Esophagus squamous epithelium (tissue), 5 donors: ENCODE measurements at places on chromosomes 16 and 17. TPM values are rescaled to one million over a fixed set of nuclear protein-coding genes. Genes with fewer than 3 reads are reported as not detected.

DNA sequence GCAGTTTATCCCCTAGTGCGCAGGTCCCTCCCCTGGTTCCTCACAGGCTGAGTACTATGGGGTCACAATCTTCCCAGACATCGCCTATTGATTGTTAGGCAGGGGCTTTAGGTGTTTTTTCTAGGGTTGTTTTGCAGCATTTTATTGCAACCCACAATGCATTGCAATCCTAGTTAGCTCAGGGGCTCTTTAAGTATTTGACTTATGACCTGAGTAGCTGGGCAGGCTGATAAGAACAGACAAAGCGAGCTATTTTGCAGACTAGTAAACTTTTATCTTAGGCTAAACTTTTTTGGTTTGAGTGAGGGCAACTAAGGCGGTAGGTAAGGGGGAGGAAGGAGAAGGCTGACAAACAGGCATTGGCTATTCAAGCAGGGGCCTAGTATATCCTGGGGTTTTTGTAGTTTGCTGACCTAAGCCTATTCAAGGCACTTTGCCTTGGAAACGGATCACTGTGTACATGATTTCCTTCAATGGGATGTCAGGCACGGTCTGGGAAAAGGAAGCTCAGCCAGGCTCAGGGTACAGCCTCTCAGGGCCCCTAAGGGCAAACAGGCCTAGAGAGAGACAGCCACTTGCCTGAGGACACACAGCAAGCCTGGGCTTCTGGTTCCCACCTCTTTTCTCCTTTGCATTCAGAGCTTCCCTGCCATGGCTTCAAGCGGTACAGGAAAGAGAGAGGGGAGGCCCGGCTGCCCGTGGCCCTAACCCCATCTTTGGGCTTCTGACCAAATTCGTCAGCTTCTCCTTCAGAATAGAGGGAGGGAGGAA lies 6.4 kb downstream of the DRC7 start:
- H3K36me3 ChIP-seq = no peaks in the 10 kb centered on the region
- no peaks in the 10 kb centered on the region for H3K27me3 ChIP-seq

GRCh38 chr16:72429671-72430081 lies 257.7 kb upstream of the PMFBP1 start:
- H3K27me3 ChIP-seq = no peaks in the 10 kb centered on the region
- no peaks in the 10 kb centered on the region for H3K4me1 ChIP-seq
- H3K27ac ChIP-seq = no peak overlapping the region
- H3K36me3 ChIP-seq = peaks cover 6% of the 10 kb centered on the region
- H3K4me3 ChIP-seq = no peak overlapping the region
- DNase-seq = no peak

DNA sequence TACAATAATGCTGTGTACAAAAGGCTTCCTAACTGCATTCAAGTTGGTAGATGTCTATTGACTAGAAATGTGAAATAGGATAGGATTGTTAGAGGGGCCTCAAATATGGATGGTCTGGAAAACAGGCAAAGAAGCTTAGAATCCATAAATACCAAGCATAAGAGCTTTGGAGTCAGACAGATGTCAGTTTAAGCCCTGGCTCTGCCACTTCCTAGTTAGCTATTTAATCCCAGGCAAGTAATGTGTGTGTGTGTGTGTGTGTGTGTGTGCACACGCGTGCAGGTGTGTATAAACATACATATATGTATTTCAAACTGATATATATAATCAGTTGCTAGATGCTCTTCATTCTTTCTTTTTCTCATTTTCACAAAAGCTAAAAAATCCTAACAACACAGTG lies 66.7 kb downstream of the MMD start:
- H3K27me3 ChIP-seq = no peaks in the 10 kb centered on the region
- DNase-seq = no peak
- H3K36me3 ChIP-seq = no peaks in the 10 kb centered on the region
- no peaks in the 10 kb centered on the region for H3K4me1 ChIP-seq
- no peak overlapping the region for H3K4me3 ChIP-seq
- H3K27ac ChIP-seq = no peak overlapping the region

- H3K27ac ChIP-seq = no peak overlapping the region
- H3K27me3 ChIP-seq = no peaks in the 10 kb centered on the region
- DNase-seq = no peak
- H3K4me3 ChIP-seq = no peak overlapping the region
- H3K4me1 ChIP-seq = no peaks in the 10 kb centered on the region
These were observed 115.9 kb downstream of the LITAF start for GRCh38 chr16:11470676-11471415.

DNA sequence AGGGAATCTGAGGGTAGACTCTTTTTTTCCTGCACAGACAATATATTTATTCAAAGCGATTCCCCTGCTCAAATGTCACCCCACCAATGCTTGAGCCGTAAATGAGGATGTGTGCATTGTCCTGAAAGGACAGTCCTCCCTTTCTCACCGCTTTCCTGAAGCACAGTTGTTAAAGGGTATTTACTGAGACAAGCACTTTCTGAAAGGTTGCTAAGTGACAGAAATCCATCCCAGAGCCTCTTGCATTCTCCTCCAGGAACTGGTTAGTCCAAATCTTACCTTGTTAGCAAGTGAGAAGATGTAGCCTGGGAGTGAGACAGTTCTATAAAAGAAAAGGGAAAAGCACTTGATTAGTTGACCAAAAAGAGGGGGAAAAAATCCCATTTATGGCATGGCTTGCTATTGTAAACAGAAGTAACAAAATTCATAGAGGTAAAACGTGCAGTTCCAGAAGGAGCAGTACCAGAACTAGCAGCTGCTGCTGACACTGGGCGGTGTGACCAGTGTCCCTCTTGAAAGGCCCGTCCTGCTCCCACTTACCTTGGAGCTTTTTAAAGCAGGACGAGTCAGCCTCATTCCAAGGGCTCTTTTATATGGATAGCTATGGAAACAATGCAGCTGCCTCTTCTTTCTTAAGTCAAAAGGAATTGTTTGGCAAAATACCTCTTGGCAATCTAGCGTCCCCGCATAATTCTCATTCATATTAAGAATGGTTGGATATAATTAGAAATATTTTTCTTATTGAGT lies at the start of gene MYH2:
Gene MYH2, minus strand, starts transcription at position 563 of the 747 bp plus-strand sequence. CDS start 1,738 bp downstream, outside the sequence.
- no peaks in the 10 kb centered on the region for H3K4me1 ChIP-seq
- no peak for DNase-seq
- no peak within 1 kb of the TSS for H3K4me3 ChIP-seq
- no peak within 1 kb of the TSS for H3K27ac ChIP-seq

DNA sequence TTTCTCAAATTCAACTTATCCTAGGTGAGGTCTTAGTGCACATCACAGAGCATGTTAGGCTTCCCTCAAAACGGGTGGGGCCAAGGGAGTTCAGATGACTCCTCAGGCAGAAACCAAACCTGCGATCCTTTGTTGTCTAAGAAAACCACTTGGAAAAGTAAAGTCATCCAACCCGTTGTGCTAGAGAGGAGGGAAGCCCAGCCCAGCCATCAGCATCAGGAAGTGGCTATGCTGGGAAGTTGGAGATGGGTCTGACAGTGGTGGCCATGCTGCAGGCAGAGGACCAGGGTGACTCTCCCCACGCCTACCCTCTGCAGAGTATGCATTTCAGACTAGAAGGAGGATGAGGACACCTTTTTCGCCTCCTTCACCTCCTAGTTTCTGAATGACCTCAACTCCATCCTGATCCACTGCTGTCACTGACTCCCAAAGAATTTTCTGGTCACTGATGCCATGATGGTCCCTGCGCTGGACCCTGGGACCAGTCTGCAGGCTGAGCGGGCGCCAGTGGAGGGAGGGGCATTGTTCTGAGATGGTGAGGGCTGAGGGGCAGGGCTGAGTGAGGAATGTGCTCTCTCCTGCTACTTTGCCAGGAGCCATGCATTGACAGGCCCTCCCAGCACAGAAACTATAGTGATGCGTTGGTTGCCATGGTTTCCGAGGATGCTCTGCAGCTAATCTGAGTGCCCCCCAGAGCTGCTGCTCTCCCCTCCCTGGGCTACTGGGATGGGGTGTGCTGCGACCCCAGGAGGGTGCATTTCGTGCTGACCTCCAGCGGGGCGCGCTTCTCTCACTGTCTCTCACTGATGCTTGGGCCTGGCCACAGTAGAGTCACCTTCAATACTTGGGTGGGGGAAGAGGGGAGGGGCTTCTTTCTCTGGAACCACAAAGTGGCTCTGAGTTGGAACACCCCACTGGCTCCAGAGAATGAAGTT lies 20.4 kb downstream of the ALOX12B start:
- no peak for DNase-seq
- H3K36me3 ChIP-seq = no peaks in the 10 kb centered on the region
- H3K4me1 ChIP-seq = peaks cover 14% of the 10 kb centered on the region
- H3K27me3 ChIP-seq = peaks cover 6% of the 10 kb centered on the region
- H3K4me3 ChIP-seq = no peak overlapping the region

- no peaks in the 10 kb centered on the region for H3K4me1 ChIP-seq
- no peaks in the 10 kb centered on the region for H3K27me3 ChIP-seq
- H3K27ac ChIP-seq = no peak overlapping the region
- H3K4me3 ChIP-seq = no peak overlapping the region
These were observed 209.6 kb upstream of the CACNG5 start for GRCh38 chr17:66625311-66625767.

DNA sequence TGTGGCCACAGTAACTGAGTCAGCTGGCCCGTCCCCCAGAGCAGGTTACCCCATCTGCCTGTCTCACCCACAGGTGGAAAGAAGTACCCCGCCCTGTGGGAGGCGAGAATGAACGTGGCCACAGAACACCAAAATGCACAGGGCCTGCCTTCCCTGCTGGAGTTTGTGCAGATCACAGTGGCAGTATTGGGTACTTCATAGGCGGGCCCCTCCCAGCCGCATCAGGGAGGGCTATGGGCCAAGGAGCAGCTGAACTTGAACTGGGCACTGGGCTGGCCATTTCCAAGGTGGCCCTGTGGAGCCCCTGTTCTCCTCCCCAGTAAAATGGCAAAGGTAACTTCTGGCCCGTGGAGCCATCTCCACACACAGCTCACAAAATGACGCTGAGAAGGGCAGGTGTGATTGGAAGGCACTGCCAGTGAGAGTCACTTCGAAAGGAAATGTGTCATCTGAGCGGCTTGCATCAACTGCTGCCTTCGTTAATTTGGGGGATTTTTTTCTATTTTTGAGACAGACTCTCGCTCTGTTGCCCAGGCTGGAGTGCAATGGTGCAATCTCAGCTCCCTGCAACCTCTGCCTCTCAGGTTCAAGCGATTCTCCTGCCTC lies 162.9 kb downstream of the ENGASE start:
- no peaks in the 10 kb centered on the region for H3K36me3 ChIP-seq
- no peak overlapping the region for H3K27ac ChIP-seq
- H3K27me3 ChIP-seq = no peaks in the 10 kb centered on the region

- DNase-seq = no peak
- H3K36me3 ChIP-seq = peaks cover 71% of the 10 kb centered on the region
- no peaks in the 10 kb centered on the region for H3K27me3 ChIP-seq
- H3K4me1 ChIP-seq = peaks cover 42% of the 10 kb centered on the region
- H3K4me3 ChIP-seq = no peak overlapping the region
These were observed 22.7 kb downstream of the HAPSTR1 start for GRCh38 chr16:9114112-9114511.

DNA sequence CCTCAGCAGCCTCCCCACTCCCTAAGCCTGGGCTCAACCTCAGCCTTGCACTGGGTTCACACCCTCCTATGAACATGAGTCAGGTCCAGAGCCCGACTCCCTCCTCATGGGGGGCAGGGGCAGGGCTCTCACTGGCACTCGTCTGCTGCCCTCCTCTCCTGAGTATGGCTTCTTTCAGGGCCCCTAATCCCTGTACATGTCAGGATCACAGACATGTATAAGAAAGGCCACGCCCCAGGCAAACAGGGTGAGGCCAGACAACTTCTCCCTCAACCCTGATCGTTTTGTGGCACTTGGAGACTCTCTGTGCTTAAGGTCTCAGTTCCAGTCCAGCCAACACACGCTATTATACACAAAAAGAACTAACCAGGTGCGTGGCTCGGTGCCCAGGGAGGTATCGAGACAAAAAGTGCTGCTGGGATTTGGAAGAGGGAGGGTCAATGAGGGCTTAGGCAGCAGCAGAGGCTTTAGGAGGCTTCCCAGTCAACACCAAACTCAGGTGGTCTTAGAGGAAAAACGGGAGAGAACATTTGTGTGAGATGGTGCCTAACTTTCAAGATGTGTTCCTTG lies 45.2 kb downstream of the CMTM3 start:
- no peak for DNase-seq
- no peaks in the 10 kb centered on the region for H3K36me3 ChIP-seq
- no peaks in the 10 kb centered on the region for H3K27me3 ChIP-seq
- H3K27ac ChIP-seq = peak overlapping the region; percentile 39
- no peak overlapping the region for H3K4me3 ChIP-seq
- peaks cover 13% of the 10 kb centered on the region for H3K4me1 ChIP-seq

DNA sequence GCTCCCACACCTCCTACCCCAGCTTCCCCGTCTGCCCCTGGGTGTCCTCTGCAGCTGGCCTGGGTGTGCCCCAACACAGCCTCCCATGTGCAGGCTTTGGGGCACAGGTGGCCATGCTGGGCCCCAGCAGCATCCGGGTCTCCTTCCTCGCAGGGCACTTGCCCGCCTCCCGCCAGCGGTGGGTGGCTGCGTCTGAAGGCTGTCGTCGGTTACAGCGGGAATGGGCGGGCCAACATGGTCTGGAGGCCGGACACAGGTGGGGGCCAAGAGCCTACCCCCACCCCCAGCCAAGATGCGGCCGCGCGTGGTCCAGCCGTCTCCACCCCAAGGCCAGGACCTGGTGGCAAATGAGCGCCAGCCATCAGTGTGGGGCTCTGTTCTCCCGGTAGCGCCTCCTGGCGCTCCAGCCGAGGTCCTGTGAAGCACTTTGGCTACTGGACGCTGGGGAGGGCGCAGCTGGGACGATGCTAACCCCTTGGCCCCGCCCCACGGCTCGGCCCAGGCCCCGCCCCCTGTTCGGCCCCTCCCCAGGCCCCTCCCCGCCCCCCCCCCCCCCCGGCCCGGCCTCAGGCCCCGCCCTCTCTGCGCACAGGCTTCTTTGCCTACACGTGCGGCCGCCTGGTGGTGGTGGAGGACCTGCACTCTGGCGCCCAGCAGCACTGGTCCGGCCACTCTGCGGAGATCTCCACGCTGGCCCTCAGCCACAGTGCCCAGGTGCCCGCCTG lies 7.3 kb upstream of the RHOT2 start:
- H3K27me3 ChIP-seq = no peaks in the 10 kb centered on the region
- no peak overlapping the region for H3K4me3 ChIP-seq
- peak overlapping the region; percentile 64 for H3K27ac ChIP-seq
- DNase-seq = no peak
- peaks cover 10% of the 10 kb centered on the region for H3K4me1 ChIP-seq

- H3K36me3 ChIP-seq = peaks cover 38% of the 10 kb centered on the region
- no peaks in the 10 kb centered on the region for H3K4me1 ChIP-seq
- no peak for DNase-seq
- H3K27ac ChIP-seq = no peak overlapping the region
- no peak overlapping the region for H3K4me3 ChIP-seq
These were observed 7.3 kb downstream of the TMEM106A start for GRCh38 chr17:43219001-43219400.

GRCh38 chr17:80987941-80988461 lies 3.6 kb upstream of the CHMP6 start:
- no peak overlapping the region for H3K4me3 ChIP-seq
- H3K36me3 ChIP-seq = no peaks in the 10 kb centered on the region
- no peaks in the 10 kb centered on the region for H3K27me3 ChIP-seq
- no peak for DNase-seq

The RASL10B gene
- 0.34 TPM for total RNA-seq

The SEZ6L2 gene
- not detected for total RNA-seq

The TNFSF13 gene
- 3.8 TPM for total RNA-seq

The CES4A gene
- total RNA-seq = 5.7 TPM

The CDH3 gene
- total RNA-seq = 45.2 TPM

The CCDC78 gene
- total RNA-seq = 0.59 TPM
